ENCODE measurements at places on chromosomes 12 and 14.

- DNase-seq: no peak
Observed at GRCh38 chr12:58487678-58488161, 432.6 kb downstream of the LRIG3 start.

- no peak for DNase-seq
Observed at GRCh38 chr12:56348776-56349175, 10.1 kb downstream of the IL23A start.

- DNase-seq: no peak
Observed at GRCh38 chr12:44020555-44020954, 184.7 kb downstream of the TMEM117 start.

DNA sequence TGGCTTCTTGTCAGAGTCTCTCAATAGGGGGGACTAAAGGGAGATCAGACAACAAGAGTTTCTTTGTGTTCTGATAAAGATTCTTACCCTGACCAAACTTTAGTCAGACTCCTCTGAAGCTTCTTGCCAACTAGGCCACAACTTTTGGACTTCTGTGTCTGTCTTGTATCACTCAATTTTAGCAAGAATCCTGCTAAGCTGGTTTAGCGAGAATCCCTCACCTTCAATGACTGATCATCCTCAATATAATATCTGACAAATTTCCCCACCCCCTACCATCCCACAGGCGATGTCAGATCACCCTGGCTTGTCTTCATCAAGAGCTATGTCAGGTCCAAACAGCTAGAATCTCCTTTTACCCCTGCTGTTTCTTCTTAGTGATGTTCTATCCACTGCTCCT lies 215.2 kb downstream of the RASSF9 start:
- no peak for DNase-seq

DNA sequence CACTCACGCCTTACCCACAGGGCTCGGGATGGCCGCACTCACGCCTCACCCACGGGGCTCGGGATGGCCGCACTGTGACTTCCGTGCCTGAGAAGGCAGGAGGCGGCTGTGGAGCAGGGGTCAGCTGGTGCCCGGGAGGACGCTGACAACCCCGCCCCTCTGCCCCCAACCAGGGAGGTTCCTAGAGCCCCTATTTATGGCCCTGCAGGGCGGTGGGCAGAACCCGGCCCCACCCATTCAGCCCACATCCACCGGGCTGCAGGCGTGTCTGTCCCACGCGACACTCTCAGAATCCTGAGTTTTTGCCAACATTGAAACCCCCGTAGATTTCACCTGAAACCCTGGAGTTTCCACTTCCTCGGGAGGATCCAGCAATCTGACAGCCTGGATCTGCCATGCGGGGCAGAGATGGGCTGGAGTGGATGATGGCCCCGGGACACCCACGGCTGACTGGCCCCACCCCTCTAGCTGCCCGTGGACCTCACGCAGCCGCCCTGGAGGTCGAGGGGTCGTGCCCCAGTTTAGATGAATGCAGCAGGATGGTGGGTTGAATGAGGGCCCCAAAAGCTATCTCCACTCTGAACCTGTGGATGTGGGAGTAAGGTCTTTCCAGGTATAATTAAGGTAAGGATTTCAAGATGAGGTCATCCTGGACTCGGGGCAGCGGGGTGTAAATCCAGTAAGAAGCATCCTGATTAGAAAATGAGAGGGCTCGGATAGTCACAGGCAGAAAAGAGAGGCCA lies 20.4 kb downstream of the GALNT9 start:
- DNase-seq: no peak

DNA sequence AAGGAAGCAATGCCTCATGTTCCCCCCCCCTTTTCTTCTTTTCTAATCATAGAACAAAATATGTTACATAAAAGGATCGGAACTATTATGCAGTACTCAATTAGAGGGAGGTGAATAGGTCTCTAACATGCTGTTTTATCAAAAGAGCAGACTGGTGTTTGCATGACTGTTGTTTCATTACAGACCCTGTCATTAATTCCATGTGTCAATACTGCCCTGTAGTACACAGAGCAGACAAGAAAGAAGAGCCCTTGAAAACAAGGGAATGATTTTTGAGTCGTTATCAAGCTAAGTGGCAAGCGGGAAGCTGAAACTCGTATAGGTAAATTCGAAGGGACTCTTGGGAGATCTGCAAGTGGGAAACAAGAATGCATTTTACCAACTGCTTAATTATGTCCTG lies 76.9 kb upstream of the TMEM263 start:
- no peak for DNase-seq

GRCh38 chr12:109878749-109879148 lies 1.6 kb downstream of the GLTP start:
- no peak for DNase-seq

- DNase-seq: no peak
Observed at GRCh38 chr14:95061317-95062093, 95.8 kb downstream of the DICER1 start.

GRCh38 chr14:33390335-33390734 lies 451.7 kb downstream of the NPAS3 start:
- DNase-seq: no peak

DNA sequence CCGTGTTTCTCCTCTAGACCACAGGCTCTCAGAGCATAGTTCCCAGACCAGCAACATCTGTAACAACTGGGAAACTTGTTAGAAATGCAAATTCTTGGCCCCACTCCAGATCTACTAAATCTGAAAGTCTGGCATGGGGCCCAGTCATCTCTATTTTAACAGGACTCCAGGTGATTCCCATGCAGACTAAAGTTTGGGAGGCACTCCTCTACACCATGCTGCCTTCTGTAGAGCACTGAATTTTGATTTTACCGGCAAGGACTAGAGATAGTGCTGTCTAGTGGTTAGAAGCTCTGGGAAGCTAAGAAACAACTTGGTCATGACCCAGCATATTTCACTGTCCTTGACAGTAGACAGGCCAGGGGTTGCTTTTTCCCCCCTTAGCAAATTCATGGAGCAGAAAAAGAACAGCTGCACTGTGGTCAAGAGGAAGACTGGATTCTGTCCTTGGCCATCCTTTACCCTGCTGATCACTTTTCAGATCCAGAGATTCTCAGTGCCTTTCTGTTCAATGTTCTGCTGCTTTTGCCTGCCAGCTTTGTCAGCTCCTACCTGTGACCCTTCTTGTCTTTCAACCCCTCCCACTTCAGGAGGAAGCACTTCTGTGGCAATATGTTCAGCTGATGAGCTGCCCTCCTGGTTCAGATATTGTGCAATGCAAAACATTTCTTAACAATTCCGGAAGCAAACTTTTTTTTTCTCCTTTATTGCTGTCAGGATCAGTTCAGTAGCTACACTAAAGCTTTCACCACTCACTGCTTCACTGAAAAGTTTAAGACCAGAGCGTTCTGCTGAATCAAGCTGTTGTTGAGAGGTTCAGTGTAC lies 133.8 kb upstream of the NUDT4 start:
- DNase-seq: no peak

- DNase-seq: no peak
Observed at GRCh38 chr12:59134750-59135149, 214.4 kb upstream of the LRIG3 start.

GRCh38 chr14:60657456-60658210 lies 8.4 kb upstream of the SIX1 start:
- DNase-seq: no peak

GRCh38 chr14:95644981-95645380 lies 41.2 kb upstream of the TCL1B start:
- no peak for DNase-seq

DNA sequence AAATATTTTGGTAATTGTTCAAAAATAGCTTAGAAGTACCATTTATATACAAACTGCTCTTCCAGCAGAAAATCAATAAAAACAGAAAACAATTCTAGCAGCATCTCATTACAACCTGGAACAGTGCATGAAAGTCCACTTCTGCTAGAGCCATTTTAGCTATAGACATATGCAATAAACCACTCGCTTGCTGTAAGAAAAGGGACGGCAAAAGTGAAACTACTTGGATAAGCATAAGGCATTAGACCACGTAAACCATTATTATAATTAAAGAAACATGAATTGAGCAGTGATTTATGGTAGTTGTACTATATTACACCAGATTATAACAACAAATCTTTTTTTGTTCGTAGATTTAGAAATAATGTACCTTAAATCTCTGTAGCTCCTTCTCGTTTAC lies 48.7 kb downstream of the LRIG3 start:
- DNase-seq: no peak

GRCh38 chr12:112325622-112326207 lies 56.5 kb downstream of the HECTD4 start:
- no peak for DNase-seq
